ENCODE measurements at places on chromosomes 2 and 18.

- no peak for DNase-seq
Measured at GRCh38 chr2:212975333-212975732, 176.1 kb downstream of the IKZF2 start.

DNA sequence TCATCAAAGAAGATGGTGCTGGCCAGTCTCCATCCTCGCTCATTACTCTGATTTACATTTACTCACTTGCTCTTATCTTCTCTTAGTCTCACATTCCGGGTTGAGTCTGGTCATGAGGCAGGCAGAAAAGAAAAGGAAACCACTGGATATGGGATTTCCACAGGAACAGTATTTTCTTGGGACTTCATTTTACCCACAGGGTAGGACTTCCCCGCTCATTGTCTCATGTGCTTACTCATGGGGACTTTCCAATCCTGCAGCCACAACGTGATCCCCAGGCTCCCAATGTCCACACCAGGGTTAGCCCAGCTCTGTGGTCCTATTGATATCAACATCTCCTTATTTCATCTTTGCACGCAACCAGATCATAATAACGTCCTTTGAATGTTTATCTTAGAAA is 373.8 kb downstream of the TMEM182 start:
- DNase-seq: no peak

GRCh38 chr2:160292225-160292624 is 92.2 kb upstream of the ITGB6 start:
- no peak for DNase-seq

- DNase-seq: no peak
Measured at GRCh38 chr2:35784777-35785176, 570.8 kb upstream of the CRIM1 start.

GRCh38 chr2:75582840-75583239 is 22.1 kb upstream of the EVA1A start:
- DNase-seq: no peak

GRCh38 chr2:59733970-59734369 is 819.5 kb downstream of the BCL11A start:
- DNase-seq: no peak

DNA sequence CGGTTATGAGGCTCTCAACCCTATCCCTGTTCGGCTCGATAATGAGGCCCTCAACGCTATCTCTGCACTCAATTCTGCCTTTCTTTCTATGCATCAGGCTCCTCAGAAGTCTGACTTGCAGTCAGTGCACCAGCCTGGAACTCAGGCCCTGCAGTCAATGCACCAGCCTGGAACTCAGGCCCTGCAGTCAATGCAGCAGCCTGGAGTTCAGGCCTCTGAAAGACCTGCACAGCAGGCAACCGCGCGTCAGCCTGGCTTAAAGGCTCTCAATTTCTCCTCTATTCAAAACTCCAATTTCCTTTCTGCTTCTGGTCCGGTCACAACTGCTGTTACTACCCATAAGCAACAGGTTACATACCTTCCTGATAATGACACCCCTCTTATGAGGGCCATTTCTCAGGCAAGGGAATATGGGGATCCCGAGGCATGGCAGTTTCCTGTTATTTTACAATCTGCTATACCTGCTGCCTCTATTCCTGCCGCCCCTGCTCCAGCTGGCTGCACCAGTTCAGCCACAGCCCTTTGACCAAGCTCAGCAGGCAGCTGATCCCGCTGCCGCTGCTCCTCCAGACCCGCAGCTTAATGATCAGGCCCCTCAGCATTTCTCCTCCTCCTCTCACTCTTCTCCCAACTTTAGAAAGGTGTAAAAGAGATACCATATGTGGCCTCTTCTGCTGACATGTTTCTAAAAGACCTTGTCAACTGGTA is 933.6 kb upstream of the FANCL start:
- no peak for DNase-seq

GRCh38 chr2:240433973-240434727 is 1.3 kb upstream of the GPC1 start:
- peak; percentile 55 for DNase-seq

DNA sequence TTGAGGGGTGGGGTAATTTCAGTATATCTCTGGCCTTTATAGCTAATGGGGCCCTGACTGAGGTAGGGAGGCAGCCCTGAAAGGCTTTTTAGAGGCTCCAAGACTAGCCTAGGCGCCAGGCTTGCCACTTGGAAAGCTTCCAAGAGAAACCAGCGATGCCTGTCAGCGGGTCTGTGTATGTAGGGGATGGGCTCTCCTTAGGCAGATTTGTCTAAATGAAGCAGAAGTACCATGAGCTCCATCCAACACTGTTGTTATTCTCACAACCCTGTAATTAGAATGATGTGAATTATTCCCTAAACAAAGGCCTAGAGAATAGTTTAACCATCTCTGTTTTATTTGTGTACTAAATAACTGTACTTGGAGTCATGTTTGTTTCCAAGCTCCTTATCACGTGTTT is 138.1 kb downstream of the B3GNT2 start:
- DNase-seq: no peak

- DNase-seq: no peak
Measured at GRCh38 chr18:7605705-7606104, 38.6 kb downstream of the PTPRM start.

DNA sequence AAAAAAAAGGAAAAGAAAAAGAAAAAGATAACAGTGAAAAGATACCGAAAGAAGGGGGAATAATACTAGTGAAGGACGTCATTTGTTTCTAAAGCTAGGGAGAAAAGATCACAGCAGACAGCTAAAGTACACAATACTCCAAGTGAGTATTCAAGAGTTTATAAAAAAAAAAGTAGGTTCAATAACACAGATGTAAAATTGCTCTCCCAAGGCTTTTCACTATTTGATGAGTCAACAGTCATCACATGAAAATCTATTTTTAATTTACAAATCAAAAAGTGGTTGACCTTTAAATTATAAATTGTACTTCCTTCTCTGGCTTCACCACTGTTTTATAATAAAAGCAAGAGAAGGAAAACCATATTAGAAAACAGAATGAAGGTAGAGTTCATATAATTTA is 144.0 kb downstream of the ZRANB3 start:
- DNase-seq: no peak

GRCh38 chr2:186518291-186518690 is 32.2 kb downstream of the ZC3H15 start:
- no peak for DNase-seq

DNA sequence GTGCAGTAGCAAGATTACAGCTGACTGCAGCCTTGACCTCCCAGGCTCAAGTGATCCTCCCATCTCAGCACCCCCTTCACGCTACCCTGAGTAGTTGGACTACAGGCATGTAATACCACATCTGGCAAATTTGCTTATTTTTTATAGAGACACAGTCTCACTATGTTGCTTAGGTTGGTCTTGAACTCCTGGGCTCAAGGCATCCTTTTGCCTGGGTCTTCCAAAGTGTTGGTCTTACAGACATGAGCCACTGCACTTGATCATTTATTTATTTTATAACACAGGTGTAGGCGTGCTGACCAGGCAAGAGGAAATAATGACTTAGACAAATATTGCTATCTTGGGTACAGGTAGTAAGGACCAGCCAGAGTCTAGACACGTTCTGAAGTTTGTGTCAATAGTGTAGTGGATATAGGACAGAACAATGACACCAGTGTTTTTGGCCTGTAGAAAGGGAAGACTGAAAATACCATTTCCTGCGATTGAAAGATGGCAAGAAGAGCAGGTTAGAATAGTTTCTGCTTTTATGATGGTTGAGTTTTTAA is 71.0 kb upstream of the THUMPD2 start:
- no peak for DNase-seq

DNA sequence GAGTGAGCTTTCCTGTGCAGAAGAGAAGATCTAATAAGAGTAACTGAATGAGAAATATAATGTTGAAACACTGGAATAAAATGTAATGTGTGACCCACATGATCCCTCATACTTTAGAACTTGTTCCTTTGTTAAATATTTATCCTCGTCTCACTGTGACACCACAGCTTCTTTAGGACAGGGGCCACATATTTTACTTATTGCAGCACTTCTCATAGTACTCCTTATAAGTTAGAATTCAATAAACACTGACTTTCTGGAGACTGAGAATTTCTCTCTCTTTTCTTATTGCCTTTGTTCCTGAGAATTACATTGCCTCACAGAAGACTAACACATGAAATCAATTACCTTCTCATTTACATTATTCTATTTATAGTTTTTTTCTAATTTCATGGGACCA is 1234.6 kb upstream of the CHAC2 start:
- no peak for DNase-seq

DNA sequence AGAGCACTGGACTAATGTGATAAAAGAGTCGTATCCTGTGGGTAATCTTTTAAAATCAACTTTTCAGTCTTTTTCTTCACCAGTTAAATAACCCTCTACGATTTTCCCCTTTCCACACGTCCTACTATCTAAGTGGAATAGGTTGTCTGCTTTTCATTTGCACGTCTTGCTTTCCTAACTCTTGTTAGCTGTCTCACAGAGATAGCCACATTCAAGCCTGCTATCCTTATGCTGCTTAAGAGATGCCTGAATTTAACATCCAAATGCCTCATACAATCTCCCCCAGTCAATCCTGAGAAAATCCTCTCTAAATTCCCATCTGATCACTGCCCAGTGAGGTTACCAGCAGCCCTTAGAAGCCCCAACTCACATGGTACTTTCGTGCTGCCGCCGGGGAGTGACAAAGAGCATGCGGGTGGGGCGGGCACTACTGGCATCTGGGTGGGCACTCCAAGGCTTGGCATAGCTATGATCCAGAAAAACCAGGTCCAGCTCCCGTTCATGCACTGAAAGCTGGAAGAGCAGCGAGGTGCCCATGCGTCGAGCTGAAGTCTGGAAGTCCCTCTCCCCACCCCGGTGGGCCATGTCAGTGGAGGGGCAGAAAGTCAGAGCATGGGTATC is 1.5 kb downstream of the KANSL3 start:
- DNase-seq: no peak

- DNase-seq: no peak
Measured at GRCh38 chr2:142883526-142883925, 6.1 kb downstream of the KYNU start.

- no peak for DNase-seq
Measured at GRCh38 chr2:33526921-33527320, 50.5 kb downstream of the RASGRP3 start.

GRCh38 chr2:175002547-175003274 is 2.5 kb downstream of the CHN1 start:
- no peak for DNase-seq

DNA sequence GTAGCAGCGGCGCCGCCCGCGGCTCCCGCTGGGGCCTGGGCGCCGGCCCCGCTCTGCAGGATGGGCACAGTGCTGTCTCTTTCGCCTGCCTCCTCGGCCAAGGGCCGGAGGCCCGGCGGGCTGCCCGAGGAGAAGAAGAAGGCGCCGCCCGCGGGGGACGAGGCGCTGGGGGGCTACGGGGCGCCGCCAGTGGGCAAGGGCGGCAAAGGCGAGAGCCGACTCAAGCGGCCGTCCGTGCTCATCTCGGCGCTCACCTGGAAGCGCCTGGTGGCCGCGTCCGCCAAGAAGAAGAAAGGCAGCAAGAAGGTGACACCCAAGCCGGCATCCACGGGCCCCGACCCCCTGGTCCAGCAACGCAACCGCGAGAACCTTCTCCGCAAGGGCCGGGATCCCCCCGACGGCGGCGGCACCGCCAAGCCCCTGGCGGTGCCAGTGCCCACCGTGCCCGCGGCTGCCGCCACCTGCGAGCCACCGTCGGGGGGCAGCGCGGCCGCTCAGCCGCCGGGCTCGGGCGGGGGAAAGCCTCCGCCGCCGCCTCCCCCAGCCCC is 369 bp downstream of the CDK5R2 start:
- DNase-seq: no peak

Measured in activated CD4-positive, alpha-beta T cell treated with anti-CD3 and anti-CD28 coated beads for 48 hours (primary cell).